ENCODE measurements at places on chromosomes 11 and 22. TPM values are rescaled to one million over a fixed set of nuclear protein-coding genes. Genes with fewer than 3 reads are reported as not detected.

DNA sequence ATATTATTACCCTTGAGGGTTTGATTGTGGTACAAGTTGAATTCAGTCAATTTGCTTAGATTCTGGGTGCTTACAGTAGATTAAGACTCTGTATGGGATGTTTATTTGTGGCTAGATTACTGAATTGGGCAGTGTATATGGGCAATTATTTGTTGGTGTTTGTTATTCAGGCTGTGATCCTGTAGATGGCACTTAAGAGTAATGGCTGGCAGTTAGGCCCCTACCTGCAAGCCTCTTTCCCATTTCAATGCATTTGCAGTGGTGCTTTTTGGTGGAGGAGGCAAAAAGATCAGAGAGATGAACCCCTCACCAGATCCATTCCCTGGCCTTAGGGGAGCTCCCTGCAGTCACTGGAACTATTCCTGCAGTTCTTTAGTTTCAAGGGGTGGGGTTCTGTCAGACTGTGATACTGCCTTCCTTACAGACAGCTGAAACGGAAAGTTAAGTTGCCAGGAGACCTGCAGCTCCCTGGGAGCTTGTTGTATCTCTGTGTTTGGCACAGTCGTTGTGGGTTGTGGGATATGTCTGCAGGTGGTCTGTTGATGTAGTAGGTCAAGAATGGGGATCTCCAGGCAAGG is 199.5 kb downstream of the AASDHPPT start:
- DNase-seq: no peak

Gene ADM
- 3.5 TPM for total RNA-seq

- no peak for DNase-seq
Measured at GRCh38 chr22:32815943-32816342, 14.4 kb downstream of the TIMP3 start.

GRCh38 chr11:35419184-35419829 is at the start of gene SLC1A2:
Gene SLC1A2, minus strand, starts transcription at chr11:35419558. Its CDS starts 592 bp downstream, at chr11:35418966.
- peak; percentile 13 for DNase-seq

Data from activated CD4-positive, alpha-beta memory T cell treated with anti-CD3 and anti-CD28 coated beads for 36 hours (primary cell).